NCI-H524 treated with DMSO at 0.1 percent for 48 hours (cell line): ENCODE measurements at places on chromosomes 6 and 20.

DNA sequence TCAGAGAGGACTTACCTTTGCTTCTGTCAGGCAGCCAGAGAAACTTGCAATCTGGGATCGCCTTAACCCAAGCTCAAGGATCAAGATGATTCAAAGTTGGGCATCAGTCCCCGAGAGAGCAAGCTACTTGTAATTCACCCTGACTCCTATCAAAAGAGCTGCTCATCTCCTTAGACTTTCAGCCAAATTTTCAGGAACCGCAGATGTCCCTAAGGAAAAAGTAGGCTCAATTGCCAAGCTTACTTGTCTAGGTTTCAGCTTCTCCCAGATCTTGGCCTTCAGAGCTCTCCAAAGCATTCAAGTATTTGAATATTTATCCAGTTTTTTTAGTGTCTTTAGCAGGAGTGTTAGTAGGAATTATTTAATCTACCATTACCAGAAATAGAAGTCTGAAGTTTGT, 434.1 kb upstream of the MMS22L start:
- no peak for DNase-seq

- no peak for DNase-seq
Measured at GRCh38 chr20:38128691-38129090, 36.4 kb downstream of the TGM2 start.

DNA sequence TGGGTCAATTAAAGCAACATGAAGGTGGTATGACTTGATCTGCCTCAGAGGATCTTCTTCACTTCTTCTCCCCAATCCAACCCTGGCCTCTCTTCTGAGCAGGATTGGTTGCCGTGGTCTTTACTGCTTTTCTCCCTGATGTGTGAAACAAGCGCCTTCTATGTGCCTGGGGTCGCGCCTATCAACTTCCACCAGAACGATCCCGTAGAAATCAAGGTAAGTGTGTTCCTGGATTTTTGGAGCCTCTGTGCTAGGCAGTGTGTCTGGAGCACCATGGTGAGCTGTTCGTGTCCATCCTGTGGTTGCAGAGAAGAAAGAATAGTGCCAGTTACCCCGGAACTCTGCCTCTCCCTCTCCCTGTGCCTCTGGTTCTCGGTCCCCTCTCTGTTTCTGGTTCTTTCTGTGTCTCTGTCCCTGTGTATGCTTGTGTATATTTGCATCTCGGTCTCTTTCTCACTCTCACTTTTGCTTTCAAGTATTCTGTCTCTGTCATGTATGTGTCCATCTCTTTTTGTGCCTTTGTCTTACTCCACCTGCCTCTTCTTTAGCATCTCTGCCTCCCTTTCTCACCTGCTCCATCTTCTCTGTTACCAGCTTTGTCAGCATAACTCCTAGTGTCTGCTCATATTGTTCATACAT, 23.5 kb downstream of the TM9SF4 start:
- DNase-seq: no peak

GRCh38 chr20:16441546-16442164, 131.6 kb downstream of the KIF16B start:
- DNase-seq: peak; percentile 17

GRCh38 chr6:169930799-169931198, 179.4 kb downstream of the ERMARD start:
- DNase-seq: no peak

- DNase-seq: no peak
Measured at GRCh38 chr6:144265061-144265357, 20.1 kb upstream of the UTRN start.

DNA sequence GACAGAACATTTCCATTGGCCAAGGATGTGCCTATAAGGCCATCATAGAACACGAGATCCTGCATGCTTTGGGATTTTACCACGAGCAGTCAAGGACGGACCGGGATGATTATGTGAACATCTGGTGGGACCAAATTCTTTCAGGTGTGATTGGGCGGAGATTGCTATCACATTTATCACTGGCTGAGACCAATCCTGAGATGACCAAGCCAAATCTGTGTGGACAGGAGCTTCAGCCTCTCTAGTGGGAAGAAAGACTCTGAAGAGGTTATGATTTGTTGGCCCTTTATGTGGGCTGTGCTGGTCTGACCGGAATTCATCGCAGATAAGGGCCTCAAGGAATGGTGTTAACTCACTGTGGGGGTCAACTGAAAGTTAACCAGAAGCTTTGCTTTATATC, 26.4 kb downstream of the MEP1A start:
- DNase-seq: no peak

- no peak for DNase-seq
Measured at GRCh38 chr20:21519136-21519584, 5.3 kb upstream of the NKX2-2 start.

GRCh38 chr6:166087246-166087645, 80.4 kb downstream of the TBXT start:
- DNase-seq: no peak

- DNase-seq: no peak
Measured at GRCh38 chr6:63643862-63644261, 8.3 kb downstream of the PHF3 start.

DNA sequence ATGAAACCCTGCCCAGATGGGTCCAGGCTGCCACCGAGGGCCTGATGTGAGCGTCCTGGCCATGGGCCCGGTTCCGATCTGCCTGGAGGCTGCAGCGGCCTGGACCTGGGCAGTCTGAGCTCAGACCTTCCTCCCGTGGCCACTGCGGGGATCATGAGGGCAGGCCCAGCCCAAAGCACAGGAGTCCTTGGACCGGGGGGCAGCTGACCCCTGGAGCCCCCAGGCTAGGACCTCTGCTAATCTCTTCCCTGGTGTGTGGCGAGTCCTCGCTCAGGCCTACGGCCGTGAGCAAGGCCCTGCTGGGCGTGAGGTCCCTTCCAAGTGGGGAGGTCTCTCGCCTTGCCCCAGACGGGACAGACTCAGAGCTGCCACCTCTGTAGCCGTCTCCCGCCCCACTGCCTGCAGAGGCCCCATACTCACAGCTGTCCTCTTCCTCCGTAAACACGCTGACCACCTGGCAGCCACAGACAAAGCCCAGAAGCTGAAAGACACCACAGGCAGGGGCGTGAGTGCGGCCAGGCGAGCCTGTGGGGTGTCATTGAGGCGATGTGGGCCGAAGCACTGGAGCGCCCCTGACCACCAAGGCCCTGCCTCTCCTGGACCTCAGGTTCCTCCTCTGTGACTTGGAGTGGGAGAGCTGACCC, 8.0 kb downstream of the BIRC7 start:
- no peak for DNase-seq

GRCh38 chr20:58826271-58826670, 24.4 kb downstream of the GNAS-AS1 start:
- no peak for DNase-seq

- DNase-seq: no peak
Measured at GRCh38 chr6:108872575-108872974, 24.4 kb downstream of the ARMC2 start.

GRCh38 chr6:66029391-66029790, 322.4 kb upstream of the EYS start:
- no peak for DNase-seq

GRCh38 chr20:62651285-62652021, 9.2 kb downstream of the SLCO4A1 start:
- DNase-seq: peak; percentile 86

DNA sequence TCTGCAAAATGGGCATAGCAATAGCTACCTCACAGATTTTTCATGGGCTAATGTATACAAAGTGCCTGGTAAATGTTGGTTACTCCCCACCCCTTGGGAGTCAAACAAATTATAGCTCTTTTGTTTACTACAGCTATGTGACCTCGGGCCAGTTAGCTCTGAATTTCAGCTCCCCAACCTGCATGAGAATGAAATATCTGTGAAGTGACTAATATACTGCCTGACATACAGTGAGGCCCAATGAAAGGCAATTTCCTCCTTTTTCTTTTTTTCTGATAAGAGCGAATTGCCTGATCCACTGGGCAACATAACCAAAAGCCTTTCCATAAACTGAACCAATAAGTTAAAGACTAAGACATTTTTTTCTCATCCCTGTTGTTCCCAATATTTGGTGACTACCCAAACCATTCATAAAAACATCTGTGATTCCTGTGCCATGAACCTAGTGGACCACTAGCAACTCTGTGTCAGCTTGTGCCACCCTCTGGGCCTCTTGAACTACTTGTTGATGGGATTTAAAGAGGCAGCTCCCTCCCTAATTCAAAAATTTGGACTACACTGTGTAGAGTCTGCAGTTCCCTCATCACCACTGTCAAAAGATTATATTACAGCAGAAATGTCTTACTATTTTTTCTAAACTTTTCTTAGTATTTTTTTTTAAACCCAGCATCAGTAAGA, 91.9 kb upstream of the TMEM30A start:
- DNase-seq: no peak

DNA sequence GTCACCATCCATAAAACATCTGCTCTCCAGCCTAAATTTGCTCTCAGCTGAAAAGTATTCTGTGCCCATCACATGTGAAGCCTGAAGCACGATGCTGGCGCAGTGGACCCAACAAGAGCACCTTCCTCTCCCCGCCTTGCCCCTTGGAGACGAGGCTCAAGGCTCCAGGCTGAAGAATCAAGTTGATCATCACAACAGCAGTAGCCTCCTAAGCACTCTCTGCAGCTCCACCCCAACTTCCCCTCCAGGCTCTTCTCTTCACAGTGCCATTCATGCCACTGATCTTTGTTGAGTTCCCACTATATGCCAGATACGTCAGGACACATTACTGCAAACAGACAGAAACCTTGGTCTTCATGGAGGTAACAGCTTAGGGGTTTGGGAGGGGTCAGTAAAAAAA, 41.6 kb upstream of the ZNF217 start:
- no peak for DNase-seq

DNA sequence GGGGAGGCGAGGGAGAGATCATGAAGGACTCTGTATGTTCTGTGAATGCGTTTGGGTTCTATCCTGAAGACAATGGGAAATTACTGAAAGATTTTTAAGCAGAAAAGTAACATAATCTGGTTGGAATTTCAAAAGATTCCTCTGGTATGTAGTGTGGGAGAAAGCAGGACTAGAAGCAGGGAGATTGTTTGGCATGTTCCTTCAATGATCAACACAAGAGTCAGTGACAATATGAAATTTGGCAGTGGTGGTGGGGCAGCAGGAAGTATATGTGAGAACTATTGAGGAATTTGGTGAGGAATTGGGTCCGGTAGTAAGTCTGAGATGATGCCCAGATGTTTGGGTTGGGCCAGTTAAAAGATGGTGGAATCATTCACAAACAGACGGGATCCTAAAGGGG, 348.7 kb downstream of the CD83 start:
- no peak for DNase-seq

GRCh38 chr6:169859401-169859977, 108.1 kb downstream of the ERMARD start:
- DNase-seq: no peak

DNA sequence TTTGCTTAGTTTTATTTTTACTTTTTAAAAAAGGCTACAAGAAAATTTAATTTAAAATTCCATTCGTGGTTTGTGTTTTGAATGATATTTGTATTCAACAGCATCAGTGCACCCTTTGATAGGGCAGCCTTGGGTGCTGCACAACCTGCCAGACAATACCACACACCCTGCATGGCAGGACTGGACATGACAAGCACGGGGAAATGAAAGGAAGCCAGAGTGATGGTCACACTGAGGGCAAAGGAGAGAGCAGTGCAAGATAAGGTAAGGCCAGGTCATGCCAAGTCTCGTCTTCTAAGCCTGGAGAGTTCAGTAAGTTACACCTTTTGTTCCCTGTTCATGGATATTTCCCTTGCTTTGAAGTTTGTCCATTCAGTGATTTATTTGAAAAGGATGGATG, 103.0 kb downstream of the ALDH8A1 start:
- no peak for DNase-seq

DNA sequence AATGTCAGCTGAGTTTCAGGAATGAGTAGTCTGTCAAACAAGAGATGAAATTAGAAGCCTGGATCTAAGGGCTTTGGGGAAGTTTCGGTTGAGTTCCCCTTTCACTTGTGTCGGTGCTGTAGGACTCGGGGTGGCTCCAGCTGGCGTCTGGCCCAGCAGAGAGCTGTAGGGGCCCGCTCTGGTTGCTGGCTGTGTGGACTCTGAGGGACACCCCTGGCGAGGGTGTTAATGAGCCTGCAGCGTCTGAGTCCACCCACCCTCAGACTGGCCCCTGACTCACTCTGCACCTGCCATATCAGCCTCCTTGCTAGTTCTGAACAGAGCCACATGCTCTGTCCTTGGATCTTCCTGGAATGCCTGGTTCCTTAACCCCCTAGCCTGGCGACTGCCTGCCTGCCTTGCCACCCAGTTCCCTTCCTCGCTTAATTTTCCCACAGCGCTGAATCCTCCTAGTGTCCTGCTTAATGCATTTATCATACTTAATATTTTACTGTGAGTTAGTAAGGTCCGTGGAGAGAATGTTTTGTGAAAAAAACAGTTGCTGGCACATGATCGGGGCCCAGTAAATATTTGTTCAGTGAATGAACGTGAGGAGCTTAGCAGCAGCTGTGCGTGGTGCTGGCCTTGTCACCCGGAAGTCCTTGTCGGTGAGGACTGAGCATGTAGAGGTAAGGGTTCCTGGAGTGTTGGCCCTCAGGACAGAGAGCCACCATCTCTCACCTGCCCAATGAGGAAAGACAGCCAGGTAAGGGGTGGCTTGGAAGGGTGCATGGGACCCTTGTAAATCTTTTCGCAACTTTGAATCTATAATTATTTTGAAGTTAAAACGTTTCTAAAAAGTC, 1.6 kb downstream of the DNAJC5 start:
- DNase-seq: no peak

- DNase-seq: no peak
Measured at GRCh38 chr6:90135667-90136066, 161.0 kb downstream of the BACH2 start.

- no peak for DNase-seq
Measured at GRCh38 chr6:6752129-6752528, 163.6 kb downstream of the LY86 start.

- DNase-seq: peak; percentile 16
Measured at GRCh38 chr20:21099751-21100577, 6.2 kb downstream of the LINC00237 start.

- DNase-seq: peak; percentile 32
Measured at GRCh38 chr6:131909408-131910218, 41.6 kb downstream of the CCN2 start.

DNA sequence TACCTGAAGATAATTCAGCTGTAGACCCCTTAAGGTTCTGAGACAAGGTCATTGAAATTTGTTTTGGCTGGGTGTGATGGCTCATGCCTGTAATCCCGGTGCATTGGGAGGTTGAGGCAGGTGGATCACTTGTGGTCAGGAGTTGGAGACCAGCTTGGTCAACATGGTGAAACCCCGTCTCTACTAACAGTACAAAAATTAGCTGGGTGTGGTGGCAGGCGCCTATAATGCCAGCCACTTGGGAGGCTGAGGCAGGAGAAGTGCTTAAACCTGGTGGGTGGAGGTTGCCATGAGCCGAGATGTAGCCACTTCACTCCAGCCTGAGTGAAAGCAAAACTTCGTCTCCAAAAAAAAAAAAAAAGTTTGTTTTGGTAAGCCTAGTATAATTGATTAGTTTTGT, 11.0 kb downstream of the SRSF3 start:
- no peak for DNase-seq

DNA sequence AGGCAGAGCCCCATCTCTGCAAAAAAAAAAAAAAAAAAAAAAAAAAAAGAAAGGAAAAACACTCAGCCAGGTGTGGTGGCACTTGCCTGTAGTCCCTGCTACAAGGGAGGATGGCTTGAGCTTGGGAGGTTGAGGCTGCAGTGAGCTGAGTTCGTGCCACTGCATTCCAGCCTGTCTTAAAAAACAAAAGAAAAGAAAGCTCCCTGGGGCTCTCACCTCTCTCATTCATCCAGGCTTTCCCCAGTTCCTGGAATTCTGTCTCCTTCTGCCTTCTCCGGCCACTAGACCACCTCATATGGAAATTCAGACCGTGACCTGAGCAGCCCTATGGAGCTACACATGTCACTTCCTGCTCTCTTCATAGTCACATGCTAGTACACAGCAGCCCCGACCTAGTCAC, 101.1 kb upstream of the TAB2 start:
- no peak for DNase-seq

GRCh38 chr6:159181914-159182313, 12.7 kb downstream of the FNDC1 start:
- DNase-seq: no peak
